Stimulated activated CD8-positive, alpha-beta memory T cell treated with anti-CD3 and anti-CD28 coated beads, Interleukin-2, amount 100 ng/mL, for 1 hour (primary cell): ENCODE measurements at places on chromosomes 7 and 10.

DNA sequence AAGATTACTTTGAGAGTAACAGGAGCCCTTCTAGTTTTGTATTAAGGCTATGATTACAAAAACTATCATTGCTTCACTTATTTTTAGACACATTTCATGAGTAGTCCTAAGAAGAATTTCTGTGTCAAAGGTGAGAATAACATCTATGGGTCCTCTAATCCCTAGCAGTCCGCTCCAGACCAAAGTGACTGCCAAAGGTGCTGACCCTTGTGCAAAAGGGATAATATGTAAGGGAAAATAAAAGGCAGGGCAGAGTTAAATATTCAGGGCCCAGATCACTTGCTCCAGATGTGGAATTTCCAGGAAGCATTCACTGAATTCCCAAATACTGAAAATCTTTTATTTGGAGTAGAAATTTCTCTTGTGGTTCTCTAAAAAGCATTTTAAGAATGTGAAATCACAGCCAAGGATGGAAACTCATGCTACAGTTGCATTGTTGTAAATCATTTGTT lies 29.3 kb downstream of the RHOBTB1 start:
- DNase-seq: no peak

- DNase-seq: no peak
Observed at GRCh38 chr7:27198138-27198841, 1.6 kb downstream of the HOXA13 start.

DNA sequence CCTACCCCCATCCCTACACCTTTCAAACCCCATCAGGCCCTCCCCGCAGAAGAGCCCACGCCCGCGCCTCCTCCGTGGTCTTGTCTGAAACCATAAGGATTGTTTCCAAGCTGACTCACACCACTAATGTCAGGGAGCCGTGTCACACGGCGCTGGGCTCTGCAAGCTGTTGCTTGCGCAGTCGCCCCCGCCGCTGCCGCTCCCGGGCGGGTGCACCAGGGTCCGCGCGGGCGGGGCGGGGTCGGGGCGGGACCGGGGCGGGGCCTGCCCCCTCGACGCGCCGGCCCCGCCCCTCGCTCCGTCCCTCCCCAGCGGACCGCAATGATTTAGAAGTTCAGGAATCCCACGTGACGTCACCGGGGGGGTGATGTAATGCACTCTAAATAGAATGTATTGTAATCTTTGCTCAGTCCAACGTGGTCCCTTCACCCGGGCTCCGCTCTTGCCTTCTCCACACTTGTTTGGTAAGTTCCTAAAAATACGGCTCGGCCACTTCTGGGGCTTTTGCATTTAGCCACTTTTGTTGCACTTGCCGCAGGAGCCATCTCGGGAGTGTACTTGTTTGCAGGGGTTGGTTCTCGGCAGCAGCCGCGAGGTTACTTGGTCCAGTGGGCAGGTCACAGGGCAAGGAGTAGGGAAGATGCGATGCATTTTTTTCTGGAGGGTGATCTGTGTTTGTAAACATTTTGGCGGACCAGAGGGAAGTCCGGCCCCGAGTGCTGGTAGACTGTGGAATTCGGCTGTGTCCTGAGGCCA lies 3.2 kb upstream of the CREB5 start:
- peak; percentile 12 for DNase-seq

DNA sequence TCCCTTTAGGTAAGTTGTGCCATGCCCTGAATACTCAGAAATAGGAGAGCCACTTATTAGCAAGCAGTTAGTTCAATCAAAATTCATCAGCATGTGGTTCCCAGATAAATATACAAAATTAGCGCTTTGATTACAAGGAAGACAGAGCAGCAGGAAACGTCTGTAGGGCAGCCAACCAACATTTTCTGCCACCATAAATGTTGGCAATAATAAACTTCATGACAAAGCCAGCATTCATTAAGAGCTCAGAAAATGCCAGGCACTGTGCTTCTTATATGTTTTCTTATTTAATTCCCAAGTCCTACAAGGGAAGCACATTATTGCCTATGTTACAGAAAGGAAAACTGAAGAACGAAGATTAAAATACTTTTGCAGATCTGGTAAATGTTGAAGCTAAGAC lies 22.0 kb upstream of the ABCB5 start:
- no peak for DNase-seq

DNA sequence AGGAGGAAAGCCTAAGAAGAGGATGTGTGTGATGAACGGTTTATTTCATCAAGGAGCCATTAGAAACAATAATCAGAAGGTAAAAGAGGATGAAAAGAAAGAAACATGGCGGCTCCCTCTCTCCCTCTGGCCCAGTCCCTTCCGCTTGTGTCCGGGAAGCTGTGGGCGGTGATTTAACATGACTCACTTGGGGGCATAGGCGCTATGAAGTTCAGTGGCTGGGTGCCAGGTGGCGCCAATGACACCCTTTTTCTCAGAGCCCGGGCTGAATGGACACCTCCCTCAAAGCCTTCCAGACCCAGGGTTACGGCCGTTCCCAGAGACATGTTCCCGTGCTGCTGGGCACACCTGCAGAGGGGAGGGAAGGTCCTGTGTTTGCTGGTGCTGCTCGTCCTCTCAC lies 244.0 kb downstream of the SKAP2 start:
- DNase-seq: no peak

- no peak for DNase-seq
Observed at GRCh38 chr7:97499204-97499603, 232.7 kb upstream of the TAC1 start.

DNA sequence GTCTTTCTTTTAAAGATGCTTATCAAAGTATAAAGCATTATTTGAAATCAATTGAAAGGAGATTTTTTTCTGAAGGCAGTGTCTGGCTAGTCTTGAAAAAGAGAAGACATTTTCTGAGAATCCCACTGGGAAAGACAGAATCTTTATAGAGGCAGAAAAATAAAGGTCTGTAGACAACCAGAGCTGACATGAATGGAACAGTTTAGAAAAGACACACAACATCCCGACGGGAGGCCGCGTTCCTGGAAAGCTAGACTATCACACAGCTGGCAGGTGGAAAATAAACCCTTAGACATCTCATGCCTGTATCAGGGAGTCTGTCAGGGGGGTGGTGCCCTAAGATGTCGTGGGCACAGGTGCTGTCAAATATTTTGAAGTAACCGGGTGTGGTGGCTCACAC lies 48.0 kb upstream of the KLF6 start:
- DNase-seq: no peak

- DNase-seq: no peak
Observed at GRCh38 chr7:151175793-151176311, 8.4 kb upstream of the GBX1 start.

- DNase-seq: no peak
Observed at GRCh38 chr10:113992471-113993011, 51.1 kb upstream of the ADRB1 start.

DNA sequence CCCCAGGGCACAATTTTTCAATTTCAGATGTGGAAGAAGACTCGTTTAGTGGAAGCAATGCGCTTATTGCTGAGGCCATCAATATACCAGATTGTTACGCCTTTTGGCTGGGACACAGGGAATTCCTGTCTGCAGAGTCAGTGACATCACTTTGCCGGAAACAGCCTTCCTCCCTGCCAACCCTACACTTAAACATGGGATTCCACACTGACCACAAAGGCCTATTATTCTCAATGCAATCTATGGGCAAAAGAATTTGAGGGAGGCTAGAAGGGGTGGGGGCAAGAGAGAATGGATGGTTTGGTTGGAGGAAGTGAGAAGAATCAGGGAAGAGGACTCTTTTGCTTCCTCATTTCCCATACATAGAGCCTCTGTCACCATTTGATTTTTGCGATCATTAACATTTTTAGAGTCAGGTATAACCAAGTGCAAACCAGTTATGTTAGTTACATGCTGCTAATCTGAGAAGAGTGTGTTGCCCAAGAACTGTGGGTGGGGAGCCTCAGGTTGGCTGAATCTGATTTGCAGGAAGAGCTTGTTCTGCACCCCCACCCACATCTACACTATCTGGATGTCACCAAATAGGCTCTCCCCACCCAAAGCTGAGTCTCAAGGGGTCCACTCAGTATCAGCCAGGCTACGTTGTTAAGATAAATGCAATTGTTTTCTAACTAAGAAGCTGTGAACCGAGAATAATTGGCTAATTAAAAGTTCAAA lies 58.2 kb downstream of the ENTPD1 start:
- no peak for DNase-seq
